ENCODE measurements at places on chromosomes 12 and 14. TPM values are rescaled to one million over a fixed set of nuclear protein-coding genes. Genes with fewer than 3 reads are reported as not detected.

- DNase-seq, result peak; percentile 21
Measured at GRCh38 chr12:39972119-39972518, 133.8 kb downstream of the SLC2A13 start.

GRCh38 chr12:120200364-120200800, 529 bp downstream of the RPLP0 start:
- DNase-seq, result no peak

- DNase-seq, result no peak
Measured at GRCh38 chr12:111122458-111122878, 202.1 kb upstream of the MYL2 start.

DNA sequence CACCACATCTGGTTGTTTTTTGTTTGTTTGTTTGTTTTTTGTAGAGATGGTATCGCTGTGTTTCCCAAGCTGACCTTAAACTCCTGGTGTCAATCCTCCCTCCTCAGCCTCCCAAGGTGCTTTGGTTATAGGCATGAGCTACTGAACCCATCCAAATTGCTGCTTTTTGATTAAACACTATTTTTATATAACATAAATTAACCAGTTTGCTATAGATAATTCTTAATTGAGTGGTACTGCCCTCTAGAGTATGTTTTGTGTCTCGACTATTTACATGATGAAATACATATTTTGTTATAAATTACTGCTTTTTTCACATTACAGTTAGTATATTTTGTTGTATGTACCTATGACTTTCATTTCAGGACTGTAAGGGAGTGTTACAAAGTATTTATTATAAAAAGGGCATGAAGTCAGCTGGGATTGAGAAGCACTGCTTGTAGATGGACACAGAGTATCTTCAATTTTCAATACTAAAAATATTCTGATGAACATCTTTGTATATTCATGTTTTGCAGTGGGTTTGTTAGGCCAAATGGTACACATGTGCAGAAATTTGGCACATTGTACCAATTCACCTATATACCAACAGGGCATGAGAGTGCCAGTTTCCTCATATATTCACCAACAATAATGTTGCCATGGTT, 14.9 kb upstream of the SCAF11 start:
- peak; percentile 46 for DNase-seq

- peak; percentile 80 for DNase-seq
Measured at GRCh38 chr12:123601602-123602489, at the start of gene DDX55. Gene DDX55 (plus strand): TSS chr12:123602099. CDS start chr12:123602149, 50 bp downstream.

DNA sequence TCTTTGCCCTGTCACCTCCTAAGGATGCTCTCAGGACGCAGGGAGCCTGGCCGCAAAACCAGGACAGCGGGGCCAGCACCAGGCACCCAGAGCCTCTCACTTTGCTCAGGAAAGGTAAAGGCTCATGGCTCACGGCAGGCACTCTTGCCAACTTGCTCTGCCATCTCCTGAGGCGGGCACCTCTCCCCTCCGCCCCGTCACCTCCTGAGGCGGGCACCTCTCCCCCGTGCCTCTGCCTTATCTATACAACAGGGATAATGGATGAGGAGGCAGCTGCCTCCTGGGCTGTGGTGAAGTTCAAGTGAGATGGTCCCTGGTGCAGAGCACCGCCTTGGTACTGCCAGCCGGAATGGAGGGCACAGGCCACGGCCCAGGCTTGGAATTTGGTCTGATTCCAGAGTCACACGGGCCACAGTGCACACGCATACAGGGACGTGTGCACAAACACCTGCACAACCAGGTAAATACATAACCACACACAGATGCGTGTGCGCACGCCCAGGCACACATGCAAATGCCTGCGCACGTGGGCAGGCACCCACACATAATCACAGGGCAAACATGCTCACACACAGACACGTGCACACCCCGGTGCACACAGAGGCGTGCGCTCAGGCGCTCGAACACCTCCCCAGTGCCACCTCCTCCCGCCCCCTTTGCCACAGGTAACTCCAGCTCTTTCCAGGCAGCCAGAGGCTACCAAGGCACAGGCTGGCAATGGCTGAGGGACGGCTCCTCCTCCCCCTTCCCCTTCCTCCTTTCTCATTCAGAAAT, 11.6 kb downstream of the DEGS2 start:
- DNase-seq, result no peak

GRCh38 chr12:25323581-25323982, 72.9 kb upstream of the KRAS start:
- DNase-seq, result peak; percentile 92

DNA sequence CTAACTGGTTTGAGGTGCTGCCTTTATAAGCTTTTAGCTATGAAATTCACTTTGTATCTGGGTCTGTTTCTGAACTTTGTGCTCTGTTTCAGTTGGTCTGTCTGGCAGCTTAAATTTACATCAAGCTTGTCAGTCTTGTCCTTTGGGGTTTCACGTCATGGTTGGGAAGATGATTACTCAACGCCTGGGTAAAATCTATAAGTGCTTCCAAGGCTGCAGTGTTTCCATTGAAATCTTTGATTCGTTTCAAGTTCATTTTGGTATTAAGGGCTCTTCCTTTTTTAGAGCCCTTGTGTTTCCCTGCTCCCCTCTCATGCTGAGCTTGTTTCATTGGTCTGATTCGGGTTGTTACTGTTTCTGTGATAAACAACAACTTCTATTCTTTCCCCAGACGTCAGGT, 58.2 kb downstream of the FBXW8 start:
- no peak for DNase-seq

DNA sequence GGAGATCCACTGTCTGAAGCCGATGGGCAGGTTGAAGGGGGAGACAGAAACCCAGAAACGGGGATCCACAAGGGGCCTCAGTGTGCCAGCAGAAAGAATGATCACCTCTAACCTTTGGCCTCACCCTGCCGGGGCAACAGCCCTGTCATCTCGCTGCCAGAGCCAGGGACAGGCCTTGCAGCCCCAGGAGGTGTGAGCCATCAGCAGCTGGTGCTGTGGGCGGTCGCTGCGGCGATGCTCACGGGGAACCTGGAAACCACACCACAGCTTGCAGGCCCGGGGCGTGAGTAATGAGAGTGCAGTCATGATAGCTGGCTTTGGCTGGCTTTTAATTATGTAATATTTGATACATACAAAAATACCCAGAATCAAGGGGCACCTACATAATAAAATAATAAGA, 4.7 kb upstream of the TTC7B start:
- peak; percentile 12 for DNase-seq

GRCh38 chr12:121719926-121720414, 7.4 kb downstream of the TMEM120B start:
- DNase-seq, result peak; percentile 75

DNA sequence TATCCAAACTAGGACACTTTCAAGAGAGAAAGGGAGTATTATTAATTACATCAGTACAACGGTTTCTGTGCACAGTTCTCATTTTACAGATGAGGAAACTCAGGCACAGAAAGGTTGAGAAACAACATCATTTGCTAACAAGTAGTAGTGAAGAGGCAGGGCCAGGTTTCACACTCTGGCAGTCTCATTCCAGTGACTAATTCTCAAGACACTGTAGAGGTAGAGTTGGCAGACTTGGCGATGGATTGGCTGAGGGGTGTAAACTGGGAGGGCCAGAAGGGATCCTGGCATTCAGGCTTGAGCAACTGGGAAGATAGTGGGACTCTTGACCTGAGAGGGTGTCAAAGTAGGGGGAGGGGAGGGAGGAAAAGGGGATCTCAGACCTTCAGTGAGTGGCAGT, 73.8 kb upstream of the BDKRB2 start:
- peak; percentile 47 for DNase-seq

DNA sequence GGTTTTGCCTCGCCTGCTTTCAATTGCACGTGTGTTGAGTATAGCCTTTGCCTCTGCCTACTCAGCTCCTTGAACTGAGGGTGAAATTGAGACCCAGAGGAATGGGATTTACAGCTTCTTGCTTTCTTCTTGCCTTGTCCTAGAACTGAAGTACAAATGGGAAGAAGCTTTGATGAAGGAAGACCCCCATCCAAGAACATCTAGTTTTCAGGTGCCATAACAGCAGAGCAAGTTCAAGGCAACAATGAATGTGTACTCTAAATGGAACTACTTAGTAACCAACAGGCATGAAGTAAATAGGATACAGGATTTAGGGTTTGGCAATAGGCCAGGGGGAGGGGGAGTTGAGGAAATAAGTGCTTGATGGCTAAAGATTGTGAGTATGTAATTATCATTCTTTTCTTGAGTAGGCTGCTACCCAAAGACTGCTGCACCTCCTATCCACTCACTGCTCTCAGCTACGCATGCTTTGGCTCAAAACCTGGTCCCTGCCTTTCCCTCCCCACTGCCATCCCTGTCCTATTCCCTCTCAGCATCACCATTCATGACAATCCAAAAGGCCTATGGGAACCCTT, 2.1 kb downstream of the GPX2 start:
- no peak for DNase-seq

GRCh38 chr14:49971156-49972130, 78.6 kb downstream of the ARF6 start:
- peak; percentile 64 for DNase-seq

- peak; percentile 87 for DNase-seq
Measured at GRCh38 chr14:75861161-75861621, 120.6 kb downstream of the TGFB3 start.

DNA sequence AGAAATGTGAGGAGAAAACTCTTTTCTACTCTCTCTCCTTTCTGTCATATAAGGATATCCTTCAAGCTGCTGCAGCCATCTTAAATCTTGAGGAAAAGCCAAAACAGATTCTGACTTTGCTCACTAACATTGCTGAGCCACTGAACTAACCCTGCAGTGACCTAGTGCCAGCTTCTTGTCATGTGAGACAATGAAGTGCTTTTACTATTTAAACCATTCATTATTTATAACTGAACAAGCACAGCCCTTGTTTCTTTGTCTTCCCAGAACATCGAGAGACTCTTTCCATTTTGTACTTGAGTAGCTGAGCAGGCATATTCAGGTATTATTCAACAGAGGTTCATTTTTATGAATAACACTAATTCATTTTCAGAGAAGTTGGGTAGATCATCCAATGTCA, 455.0 kb upstream of the TMPO start:
- DNase-seq, result no peak

DNA sequence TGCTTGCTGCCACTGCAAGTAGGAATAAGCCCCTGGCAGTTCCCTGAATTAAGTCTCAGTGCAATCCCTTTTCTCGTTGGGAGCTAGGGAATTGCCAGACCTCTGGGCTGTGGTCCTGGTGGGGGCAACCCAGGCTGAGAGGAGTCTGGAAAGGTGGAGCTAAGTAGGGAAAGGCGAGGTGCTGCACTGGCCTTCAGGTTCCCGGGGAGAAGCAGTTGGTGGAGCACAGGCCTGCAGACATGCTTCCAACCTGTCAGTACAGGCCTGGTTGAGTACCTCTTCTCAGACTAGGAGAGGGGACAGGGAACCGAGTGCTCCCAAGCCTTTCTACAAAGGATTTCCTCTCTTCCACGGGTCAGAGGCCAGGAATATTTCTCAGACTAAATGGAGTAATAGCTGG, 1.5 kb downstream of the NRIP2 start:
- DNase-seq, result no peak

DNA sequence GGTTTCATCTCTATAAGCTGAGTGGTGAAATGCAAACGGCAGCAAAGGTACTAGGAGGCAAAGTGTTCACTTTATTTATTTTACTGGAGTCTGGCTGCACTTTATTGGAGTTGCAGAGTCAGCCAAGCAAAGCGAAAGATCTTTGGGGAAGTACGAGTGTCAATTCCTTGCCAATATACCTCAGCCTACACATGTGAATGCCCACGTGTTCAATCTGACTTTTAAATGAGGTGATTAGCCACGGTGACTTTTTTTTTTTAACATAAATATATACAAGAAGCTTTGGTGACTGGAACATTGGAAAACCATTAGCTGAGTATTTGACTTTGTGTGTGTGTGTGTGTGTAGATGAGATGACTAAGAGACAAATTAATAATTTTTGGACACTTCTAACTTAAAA, 178.8 kb downstream of the NTS start:
- DNase-seq, result no peak

DNA sequence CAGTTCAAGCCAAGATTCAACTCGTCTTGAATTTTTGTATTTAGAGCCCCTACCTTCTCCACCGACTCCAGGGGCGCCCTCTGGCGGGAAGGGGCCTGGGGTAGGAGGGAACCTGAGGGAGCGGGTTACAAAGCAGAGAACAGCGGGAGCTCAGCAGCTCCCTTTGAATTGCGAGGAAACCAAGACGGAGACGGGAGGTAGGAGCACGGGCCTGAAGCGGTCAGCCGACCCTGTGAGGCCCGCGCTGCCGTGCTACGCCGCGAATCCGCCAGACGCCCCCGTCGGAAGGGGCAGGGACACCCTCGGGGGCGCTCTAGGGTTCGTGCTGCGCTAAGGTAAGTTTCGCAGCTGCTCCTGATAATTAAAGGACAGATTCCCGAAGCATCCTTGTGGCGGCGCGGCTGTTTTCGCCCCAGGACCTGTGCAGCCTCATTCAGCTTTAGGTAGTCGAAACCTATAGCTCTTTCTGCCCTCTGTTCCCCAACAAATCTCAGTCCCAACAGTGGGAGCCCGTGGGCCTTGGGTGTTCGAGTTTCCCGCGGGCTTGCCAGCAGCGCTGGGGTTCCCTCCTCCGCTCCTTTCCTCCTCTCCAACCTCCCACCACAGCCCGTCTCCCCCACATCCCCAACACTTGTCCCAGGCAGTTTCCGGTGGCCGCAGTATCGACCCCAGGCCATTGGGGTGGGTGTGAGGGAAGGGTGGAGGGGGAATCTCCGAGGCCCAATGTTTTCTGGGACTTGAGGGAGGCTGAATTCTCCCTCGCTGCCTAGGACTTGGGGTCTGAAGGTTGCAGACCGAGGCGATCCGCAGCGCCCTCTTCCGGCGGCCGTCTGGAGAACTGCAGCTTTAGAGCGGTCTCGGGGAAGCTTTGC, 5.1 kb upstream of the NKX2-1 start:
- DNase-seq, result no peak

DNA sequence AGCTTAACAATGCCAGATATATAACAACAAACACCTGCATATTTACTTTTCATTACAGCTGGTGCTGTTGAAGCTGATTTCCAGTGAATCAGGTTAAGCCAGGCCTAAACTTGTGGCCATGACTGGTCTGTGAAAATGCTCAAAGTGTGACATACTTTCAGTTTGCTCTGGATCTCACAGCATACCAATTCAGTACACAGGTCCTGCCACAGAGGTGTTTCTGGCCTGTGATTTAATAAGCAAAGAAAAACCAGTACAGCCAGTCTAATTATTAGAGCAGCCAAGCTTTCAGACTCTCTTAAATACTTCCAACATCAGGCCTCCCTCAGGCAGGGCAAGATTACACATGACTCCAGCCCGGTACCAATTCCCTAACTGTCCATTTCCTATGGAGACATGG, 27.4 kb upstream of the TMCC3 start:
- DNase-seq, result no peak

GRCh38 chr12:103050273-103050672, 92.8 kb downstream of the ASCL1 start:
- no peak for DNase-seq

The NGB gene
- total RNA-seq, result not detected

The EPYC gene
- total RNA-seq, result not detected

The OR4K2 gene
- total RNA-seq, result not detected

The CYP46A1 gene
- 0.36 TPM for total RNA-seq

The KLHL33 gene
- 0.18 TPM for total RNA-seq

The FLRT2 gene
- 72.3 TPM for total RNA-seq

The PFKM gene
- 50.5 TPM for total RNA-seq

The RNASE2 gene
- total RNA-seq, result not detected

The SOX5 gene
- 12.8 TPM for total RNA-seq

The CCND2 gene
- 57.6 TPM for total RNA-seq

The BEST3 gene
- not detected for total RNA-seq
